ENCODE measurements at places on chromosomes 7 and 10.
A peak's percentile ranks its signal among the peaks of the same experiment; 100 is the strongest.

DNA sequence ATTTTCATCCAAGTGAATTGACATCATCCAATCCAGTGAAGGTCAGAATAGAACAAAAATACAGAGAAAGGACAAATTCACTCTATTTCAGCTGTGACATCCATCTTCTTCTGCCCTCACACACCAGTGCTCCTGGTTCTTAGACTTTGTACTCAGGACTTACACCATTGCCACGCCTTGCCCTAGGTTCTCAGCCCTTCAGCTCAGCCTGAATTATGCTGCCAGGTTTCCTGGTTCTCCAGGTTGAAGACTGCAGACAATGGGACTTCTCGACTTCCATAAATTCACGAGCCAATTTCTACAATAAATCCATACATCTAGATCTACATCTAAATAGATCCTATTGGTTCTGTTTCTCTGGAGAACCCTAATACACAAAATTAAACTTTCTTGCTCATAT, 181.2 kb upstream of the KCND2 start:
- no peak for DNase-seq

GRCh38 chr7:54556121-54556520, 13.9 kb downstream of the VSTM2A start:
- no peak for DNase-seq

DNA sequence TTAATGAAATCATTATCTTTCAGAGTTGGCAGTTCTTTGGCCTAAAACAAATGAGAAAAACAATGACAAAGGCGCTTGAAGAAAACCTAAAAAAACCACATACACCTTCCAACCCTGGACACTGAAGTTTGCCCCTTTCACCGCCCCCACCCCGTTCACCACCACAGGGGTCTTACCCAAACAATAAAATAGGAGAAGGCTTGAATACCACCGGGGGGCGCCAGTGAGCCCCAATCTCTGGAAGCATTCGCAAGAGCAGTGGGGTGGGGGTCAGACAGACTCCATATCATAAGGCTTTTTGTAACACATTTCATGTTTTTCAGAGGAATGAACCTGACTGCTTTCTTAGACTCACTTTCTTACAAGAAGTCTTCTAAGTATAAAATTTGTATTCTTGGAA, 163.6 kb downstream of the PIP4K2A start:
- DNase-seq, result peak; percentile 51

GRCh38 chr7:127365164-127365956, 27.1 kb downstream of the ZNF800 start:
- DNase-seq, result no peak

Measured in thyroid gland (tissue), 4 donors.